ENCODE measurements at places on chromosomes 6 and 20. TPM values are rescaled to one million over a fixed set of nuclear protein-coding genes. Genes with fewer than 3 reads are reported as not detected.

DNA sequence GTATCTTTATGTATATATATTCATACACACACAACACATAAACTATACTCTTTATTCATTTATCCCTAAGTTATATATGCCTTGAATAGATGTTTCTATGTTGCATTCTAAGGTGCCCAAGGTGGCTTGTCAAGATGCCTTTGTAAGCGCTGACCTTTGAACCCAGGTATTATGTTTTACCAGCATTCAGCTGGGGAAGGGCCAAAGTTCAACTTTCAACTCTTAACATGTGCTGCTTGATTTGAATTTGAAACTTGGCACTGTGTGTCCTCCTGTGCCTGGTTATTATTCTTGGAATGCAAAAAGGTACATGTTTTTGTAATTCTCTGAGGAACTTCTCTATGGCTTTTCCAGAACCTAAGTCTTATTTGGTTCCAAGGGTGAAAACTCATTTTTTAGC is 146.5 kb downstream of the EDN1 start:
- DNase-seq, result no peak

GRCh38 chr6:61959196-61959595 is 326.8 kb downstream of the KHDRBS2 start:
- no peak for DNase-seq

Gene WFDC10B
- total RNA-seq, result not detected

DNA sequence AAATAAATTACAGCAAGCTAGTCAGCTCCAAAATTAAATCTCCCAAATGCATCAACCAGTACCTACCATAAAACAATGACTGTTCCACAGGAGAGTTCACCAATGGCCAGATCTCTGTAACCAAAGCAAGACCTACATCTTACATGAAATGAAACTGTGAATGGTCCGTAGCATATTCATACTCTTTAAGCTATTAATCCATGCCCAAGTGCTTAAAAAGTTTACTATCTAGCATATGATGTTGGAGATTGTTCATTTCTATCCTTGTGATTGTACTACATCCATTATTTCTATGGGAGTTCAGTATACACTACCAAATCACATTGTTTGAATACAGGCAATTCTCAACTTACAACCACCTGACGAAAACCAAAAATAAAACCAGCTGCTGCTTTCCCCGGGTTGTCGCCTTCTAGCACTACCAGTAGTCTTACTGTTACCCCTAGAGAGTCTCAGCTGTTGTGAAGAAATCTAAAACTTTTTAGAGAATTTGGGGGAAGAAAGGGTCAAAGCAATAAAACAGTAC is 38.0 kb downstream of the HIVEP2 start:
- no peak for DNase-seq

GRCh38 chr6:4374216-4374615 is 238.8 kb upstream of the ECI2 start:
- DNase-seq, result no peak

GRCh38 chr20:14957402-14957801 is 620.0 kb upstream of the FLRT3 start:
- no peak for DNase-seq

Gene PRRT1
- total RNA-seq, result 6.1 TPM
